Epithelial cell of alveolus of lung (primary cell): ENCODE measurements at places on chromosomes 16 and 17. TPM values are rescaled to one million over a fixed set of nuclear protein-coding genes. Genes with fewer than 3 reads are reported as not detected.

SYNGR3 gene
- 5.4 and 7.6 TPM in 2 replicates for total RNA-seq

ALOX15B gene
- 0.80 and 0.91 TPM in 2 replicates for total RNA-seq

SRRM2 gene
- total RNA-seq, result 55.5 and 171 TPM in 2 replicates

ARHGDIG gene
- 0.39 and 0.72 TPM in 2 replicates for total RNA-seq

USH1G gene
- not detected in 2 replicates for total RNA-seq

CCL17 gene
- not detected in 2 replicates for total RNA-seq

NPEPPS gene
- 36.3 and 58.4 TPM in 2 replicates for total RNA-seq

KRTAP4-9 gene
- not detected in 2 replicates for total RNA-seq

CYBA gene
- total RNA-seq, result 229 and 600 TPM in 2 replicates

NFE2L1 gene
- total RNA-seq, result 69.8 and 125 TPM in 2 replicates

KRT39 gene
- total RNA-seq, result 0.52 TPM in 1 of 2 replicates, not detected in the other

TMEM219 gene
- 169 and 182 TPM in 2 replicates for total RNA-seq

HOXB8 gene
- total RNA-seq, result 0.39 and 1.4 TPM in 2 replicates

LITAF gene
- total RNA-seq, result 67.6 and 80.2 TPM in 2 replicates
